Inflammatory macrophage treated with lipopolysaccharide for 4 hours (primary cell): ENCODE measurements at places on chromosomes 3 and 15.

- DNase-seq, result no peak
Observed at GRCh38 chr3:54915181-54915580, 12.7 kb downstream of the LRTM1 start.

GRCh38 chr15:41919201-41919820 lies 25.5 kb upstream of the SPTBN5 start:
- no peak for DNase-seq

DNA sequence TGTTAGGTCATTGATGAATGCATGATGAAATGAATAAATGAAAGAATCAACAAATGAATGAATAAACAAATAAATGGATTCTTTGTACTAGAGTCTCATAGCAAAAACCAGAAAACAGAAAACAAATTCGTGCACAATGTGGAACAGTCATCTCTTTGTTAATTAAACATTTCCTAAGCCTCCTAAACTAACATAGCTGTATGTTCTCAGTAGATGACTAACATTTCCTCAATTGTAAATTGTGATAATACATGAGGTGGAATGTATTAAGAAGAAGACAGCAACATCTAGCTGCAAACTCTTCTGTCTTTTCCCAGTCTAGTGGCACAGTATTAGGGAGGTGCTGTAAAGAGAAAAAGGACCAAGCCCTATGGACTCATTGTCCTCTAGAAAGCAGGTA lies 1021.0 kb downstream of the MCTP2 start:
- DNase-seq, result no peak

DNA sequence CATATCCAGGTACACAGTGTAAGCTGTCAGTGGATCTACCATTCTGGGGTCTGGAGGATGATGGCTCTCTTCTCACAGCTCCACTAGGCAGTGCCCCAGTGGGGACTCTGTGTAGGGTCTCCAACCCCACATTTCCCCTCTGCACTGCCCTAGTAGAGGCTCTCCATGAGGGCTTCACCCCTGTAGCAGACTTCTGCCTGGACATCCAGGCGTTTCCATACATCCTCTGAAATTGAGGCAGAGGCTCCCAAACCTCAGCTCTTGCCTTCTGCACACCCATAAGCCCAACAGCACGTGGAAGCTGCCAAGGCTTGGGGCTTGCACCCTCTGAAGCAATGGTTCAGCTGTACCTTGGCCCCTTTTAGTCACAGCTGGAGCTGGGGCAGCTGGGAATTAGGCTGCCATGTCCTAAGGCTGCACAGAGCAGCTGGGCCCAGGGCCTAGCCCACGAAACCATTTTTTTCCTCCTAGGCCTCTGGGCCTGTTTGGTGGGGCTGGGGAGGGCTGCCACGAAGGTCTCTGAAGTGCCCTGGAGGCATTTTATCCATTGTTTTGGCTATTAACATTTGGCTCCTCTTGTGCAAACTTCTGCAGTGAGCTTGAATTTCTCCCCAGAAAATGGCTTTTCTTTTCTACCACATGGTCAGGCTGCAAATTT lies 65.5 kb upstream of the FILIP1L start:
- no peak for DNase-seq

- DNase-seq, result no peak
Observed at GRCh38 chr15:48616216-48616615, 29.3 kb downstream of the FBN1 start.

DNA sequence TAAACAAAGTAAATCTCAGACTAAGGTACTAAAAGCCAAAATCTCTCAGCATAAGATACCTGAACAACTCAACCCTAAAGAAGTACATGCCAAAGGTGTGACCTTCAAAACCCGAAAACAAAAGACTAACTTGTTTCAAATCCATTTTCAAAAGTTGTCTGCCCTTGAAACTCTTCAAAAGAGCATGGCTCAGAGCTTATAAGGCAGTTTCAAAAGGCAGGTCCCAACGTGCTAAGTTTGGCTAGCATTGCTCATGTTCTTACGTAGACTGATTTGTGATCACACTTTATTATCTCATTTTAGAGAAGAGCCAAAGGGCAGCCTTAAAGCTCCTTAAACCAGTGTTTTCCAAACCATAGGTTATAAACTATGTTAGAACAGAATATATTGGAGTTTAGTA lies 112.2 kb downstream of the FEZF2 start:
- no peak for DNase-seq

DNA sequence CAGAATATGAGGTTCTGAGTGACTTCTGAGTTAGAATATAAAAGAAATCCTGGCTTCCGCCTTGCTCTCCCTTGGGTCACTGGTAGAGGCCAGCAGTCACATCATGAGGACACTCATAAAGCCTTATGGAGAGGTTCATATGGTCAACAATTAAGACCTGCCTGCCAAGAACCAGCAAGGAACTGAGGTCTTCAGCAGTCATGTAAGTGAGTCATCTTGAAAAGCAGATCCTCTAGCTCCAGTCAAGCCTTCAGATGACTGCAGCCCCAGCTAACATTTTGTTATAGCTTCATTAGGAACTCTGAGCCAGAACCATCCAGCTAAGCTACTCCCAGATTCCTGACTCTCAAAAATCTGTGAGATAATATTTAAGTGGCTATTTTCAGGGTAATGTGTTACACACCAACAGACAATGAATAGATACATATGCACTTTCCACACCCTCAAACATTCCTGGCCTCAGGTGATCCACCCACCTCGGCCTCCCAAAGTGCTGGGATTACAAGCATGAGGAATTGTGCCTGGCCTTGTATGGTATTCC lies 447.2 kb downstream of the SHQ1 start:
- DNase-seq, result peak; percentile 16

- no peak for DNase-seq
Observed at GRCh38 chr3:185912512-185912911, 25.3 kb downstream of the TRA2B start.

GRCh38 chr3:8220291-8220690 lies 281.3 kb upstream of the LMCD1 start:
- no peak for DNase-seq

GRCh38 chr15:74124759-74125158 lies 5.6 kb upstream of the ISLR2 start:
- no peak for DNase-seq

DNA sequence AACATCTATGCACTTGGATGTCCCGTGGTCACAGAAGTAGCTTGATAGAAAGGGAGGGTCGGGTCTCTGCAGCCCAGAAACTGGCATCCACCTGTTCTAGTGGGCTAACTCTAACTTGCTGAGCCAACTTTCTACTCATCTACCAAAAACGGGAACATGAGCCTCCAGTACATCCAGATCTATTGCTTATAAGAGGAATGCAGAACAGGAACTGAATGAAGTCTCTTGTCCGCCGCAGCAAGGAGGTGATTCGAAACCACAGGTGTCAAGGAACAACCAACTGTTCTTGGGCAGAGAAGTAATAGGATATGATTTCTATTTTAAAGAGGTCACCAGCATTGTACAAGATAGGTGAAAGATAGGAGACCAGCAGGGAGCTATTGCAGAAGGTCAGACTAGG lies 17.9 kb downstream of the TERC start:
- DNase-seq, result no peak

- DNase-seq, result no peak
Observed at GRCh38 chr3:68017069-68017468, 362.7 kb upstream of the SUCLG2 start.

GRCh38 chr3:73475717-73476116 lies 149.0 kb downstream of the PDZRN3 start:
- no peak for DNase-seq

GRCh38 chr15:73125219-73125618 lies 73.0 kb downstream of the NEO1 start:
- DNase-seq, result no peak

GRCh38 chr15:92808598-92809063 lies 91.5 kb upstream of the CHD2 start:
- DNase-seq, result peak; percentile 40

GRCh38 chr3:180548050-180548449 lies 53.9 kb upstream of the TTC14 start:
- no peak for DNase-seq

DNA sequence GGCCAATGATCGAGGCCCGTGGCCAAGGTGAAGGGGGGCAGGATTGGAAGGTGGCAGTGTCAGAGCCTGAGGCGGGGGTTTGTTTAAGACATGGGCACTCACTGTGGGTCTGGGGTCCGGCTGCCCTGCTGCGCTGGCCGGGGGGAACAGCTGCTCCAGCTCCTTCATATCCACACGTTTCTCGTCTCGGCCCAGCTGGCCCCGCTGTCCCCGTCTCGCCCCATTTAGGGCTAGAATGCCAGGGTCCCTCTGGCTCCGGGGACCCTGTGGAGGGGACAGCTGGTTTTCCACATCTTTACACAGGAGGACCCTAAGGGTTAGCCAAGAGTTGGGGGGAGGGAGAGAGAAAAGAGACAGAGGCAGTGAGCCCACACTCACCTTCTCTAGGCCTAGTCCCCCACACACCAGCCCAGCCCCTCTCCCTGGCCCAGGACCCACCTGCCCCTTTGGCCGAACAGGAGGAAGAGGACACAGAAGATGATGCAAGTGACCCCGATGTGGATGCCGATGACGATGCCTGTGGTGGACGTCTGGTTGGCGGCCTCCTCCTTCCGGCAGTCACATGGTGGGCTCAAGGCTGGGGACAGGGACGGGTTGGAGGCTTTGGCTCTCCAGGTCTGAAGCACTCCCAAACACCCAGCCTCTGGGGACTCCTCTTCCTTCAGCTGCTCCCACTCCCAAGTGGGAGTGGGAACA lies 25.0 kb downstream of the RNU5B-1 start:
- no peak for DNase-seq

- peak; percentile 53 for DNase-seq
Observed at GRCh38 chr3:4591669-4592068, 98.5 kb downstream of the ITPR1 start.

- no peak for DNase-seq
Observed at GRCh38 chr3:115548611-115549010, 74.7 kb upstream of the GAP43 start.

GRCh38 chr3:10310578-10310977 lies 10.3 kb downstream of the SEC13 start:
- DNase-seq, result no peak

- DNase-seq, result no peak
Observed at GRCh38 chr15:74750751-74751150, 2.1 kb downstream of the CYP1A2 start.

DNA sequence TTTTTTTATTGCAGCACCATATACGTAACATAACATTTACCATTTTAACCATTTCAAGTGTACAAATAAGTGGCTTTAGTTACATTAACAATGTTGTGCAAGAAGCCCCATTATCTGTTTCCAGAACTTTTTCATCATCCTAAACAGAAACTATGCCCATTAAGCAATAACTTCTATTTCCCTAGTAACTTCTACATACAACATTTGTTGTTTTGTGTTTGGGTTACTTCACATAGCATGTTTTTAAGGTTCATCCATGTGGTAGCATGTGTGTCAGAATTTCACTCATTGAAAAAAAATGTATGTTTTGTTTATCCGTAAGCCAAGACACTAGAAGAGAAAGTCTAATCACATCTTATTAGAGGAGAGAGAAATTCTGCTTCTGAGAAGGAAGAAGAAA lies 450.5 kb upstream of the PDZRN3 start:
- DNase-seq, result no peak

DNA sequence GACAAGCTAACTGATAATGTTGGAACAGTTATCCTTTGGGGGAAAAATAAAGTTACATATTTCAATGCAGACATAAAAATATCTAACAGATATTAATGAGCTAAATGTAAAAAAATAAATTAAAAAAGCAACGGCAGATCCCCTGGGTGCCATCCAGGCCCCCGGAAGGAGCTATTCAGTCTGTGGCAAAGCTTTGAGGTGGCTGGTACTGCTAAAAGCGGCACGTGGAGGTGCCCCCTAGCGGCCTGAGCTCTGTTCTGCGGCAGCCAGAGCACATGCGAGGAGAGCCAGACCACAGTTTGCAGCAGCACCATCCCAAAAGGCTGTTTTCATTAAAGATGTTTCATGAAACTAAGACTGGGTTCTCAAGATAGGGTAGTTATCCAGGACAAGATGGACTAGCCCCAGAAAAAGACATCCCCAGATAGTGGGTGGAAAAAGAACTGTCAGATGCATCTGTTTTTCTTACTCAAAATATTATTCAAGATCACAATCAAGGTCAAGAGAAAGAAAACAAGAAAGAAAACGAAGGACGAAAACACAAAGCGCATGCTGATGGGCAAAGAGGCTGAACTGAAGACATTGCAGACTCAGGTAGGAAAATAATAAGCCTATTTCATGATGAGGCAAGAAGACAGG lies 18.7 kb downstream of the AP3S2 start:
- peak; percentile 81 for DNase-seq

GRCh38 chr3:140187028-140187427 lies 252.0 kb downstream of the CLSTN2 start:
- no peak for DNase-seq
